ENCODE measurements at places on chromosomes 7 and 10.

DNA sequence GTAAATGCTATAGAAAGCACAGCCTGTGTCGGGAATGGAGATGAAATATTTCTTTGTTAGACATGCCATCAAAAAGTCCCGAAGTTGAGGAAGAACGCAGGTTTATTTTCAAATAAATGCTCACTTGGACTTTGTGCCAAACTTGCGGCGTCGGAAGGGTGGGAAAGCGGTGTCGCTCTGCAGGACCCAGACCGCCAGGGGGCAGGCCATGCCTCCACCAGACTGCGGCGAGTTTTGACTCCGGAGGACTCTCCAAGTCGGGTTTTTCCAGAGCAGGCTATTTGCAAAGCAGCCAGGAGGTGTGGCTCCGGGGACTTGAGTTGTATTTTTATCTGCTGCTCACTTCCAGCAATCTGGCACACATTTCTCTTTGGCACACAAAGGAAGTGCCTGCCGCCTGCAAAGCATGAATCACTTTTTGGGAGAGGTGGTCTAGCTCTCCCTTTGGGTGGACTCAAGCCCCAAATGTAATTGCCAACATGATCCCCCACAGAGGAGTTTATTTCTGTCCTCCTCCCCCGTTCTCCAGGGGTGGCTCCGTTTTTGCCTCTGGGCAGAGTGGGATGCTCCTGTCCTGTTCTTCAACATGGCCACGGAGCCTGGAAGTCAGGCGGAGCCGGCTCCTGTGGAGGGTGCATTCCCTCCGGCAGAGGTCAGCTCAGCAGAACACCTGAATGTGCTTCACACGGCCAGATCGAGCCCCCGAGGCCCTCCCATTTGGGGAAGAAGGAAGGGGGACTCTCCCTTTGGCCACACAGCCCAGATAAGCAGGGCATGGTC, 82.3 kb upstream of the GPR26 start:
- peak; percentile 94 for DNase-seq

GRCh38 chr10:116311016-116311415, 13.2 kb upstream of the CCDC172 start:
- DNase-seq, result no peak

- no peak for DNase-seq
Observed at GRCh38 chr7:141663081-141663849, 38.7 kb downstream of the DENND11 start.

GRCh38 chr7:150335108-150335773, 6.2 kb downstream of the RARRES2 start:
- no peak for DNase-seq

GRCh38 chr7:1053816-1054370, 9.5 kb downstream of the GPR146 start:
- DNase-seq, result no peak
